ENCODE measurements at places on chromosomes 3 and 15.

DNA sequence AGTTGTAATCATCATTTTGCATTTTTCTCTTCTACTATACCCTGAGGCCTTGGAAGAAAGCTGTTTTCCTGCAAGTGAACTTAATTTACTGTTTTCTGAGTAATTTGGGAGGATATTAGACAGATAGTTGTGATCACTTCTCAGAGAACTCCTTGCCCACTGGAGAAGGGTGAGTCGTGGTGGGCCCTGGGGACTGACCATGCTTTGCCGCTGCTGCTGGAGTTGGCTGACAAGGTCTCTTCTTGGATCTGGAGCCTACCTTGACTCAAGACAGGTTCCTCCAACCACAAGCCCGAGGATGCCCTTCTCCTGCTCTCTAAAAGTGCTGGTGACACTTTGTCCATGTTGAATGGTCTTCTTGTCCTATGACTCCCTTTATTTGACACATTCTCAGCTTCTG lies 68.4 kb downstream of the KCNAB1 start:
- DNase-seq = no peak

DNA sequence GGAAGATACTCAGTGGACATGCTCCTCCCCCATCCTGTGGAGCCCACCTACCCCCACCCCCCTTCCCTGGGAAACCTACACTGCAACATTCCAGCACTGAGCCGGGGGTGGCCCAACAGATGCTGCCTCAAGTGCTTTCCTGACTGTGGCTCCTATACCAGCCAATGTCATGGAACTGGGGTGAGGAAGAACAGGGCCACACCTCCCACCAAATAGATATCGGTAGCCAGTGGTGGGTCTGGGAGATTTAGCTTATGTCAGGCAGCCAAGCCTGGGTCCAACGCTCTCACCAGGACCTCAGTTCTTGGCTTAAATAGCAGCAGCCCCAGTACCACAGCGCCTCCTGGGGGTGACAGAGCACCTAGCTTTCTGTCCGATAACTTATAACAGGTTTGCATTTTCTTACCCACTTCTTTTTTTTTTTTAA lies 30.3 kb downstream of the CDC25A start:
- no peak for DNase-seq

DNA sequence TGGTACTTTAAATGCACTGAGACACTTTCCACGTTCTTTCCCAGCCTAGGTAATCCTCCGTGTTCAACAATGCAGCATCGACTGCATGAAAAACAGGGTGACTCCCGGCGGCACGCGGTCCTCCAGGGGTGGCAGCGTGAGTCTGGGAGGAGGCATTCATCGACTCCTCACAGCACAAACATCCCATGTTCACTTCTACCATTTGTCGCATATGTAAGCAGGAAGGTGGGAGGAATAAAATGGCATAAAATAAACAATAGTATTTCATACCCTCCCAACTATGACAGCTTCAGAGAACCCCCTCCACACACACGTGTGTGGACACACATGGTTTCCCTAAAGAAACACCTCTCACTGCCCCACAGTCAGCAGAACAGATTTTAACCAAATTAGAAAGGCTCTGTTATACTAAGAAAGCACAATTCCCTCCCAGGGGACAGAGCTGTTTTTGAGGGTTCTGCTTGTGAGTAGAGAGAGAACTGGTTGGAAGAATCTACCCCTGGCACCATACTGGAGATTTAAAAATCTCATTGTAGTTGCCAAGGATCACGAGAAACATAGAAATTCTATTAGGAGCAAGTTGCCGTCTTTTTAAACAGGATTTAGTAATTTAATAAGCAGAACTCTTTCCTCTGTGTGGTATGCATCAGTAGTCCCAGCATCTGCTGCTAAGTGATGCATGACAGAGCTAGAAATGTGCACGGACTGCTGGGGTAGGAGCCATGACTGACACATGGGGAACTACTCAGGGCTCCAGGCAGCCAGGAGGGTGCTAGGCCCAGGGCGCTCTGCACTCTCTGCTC lies 6.0 kb downstream of the FAM43A start:
- DNase-seq = peak; percentile 68

GRCh38 chr3:44995142-44995770 lies 19.2 kb downstream of the EXOSC7 start:
- no peak for DNase-seq
